NK-92 treated with Interleukin-12 subunit alpha and Interleukin-12 subunit beta, amount 100 ng/mL, for 24 hours (cell line): ENCODE measurements at places on chromosomes 4 and X.

DNA sequence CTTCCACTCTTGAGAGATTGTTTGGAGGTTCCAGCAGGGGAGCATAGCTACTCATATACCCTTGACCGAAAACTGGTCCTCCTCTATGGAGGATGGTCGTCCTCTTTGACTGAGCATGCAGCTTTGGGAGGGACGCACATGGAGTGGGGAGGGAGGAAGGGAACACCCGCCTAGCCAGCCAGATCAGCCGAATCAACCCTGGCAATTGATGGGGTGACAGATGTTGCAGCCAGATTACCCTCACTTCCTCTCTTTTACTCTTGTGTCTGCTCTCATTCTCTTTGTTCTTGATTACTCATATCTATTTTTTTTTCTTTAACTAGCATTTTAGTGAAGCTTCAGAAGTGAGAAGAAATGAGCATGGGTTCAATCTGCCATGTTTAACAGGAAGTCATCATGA lies 19.6 kb downstream of the MGST2 start:
- DNase-seq, result no peak

- DNase-seq, result no peak
Measured at GRCh38 chrX:138986866-138987265, 275.3 kb upstream of the FGF13 start.

GRCh38 chr4:130736436-130737185 lies 1640.7 kb downstream of the C4orf33 start:
- no peak for DNase-seq

- no peak for DNase-seq
Measured at GRCh38 chrX:12973561-12974304, 1.2 kb upstream of the TMSB4X start.

DNA sequence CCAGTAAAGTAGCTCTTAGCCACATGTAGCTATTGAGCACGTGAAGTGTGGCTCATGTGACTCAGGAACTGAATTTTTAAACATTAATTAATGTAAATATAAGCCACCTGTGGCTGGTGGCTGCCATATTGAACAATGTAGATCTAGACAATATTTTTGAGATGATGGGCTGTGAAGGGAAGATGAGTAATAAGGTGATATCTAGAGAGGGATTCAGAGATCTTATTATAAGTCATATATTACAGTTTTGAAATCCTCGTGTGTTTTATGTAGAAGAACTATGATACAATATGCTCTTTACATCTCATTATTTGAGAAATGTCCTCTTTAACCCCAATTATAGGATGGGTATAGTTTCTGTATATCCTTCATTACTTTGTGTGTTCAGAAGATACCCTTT lies 5.6 kb downstream of the GAR1 start:
- no peak for DNase-seq

DNA sequence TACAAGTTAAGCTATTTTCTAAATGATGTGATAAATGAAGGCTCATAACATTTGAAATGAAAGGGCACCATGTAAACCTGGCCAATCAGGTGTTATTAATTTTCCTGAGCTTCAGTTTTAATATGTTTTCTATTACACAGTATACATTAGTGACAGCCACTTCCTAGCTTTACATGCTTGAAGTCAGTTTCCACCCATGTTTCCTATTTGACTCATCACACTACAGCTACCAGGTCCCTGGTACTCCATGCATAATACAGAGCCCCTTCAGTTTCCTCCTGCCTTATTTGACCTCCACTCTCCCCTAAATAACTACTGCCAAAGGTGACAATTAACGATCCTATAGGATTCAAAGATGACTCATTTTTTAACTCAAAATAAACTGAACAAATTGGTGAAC lies 18.3 kb downstream of the ZNF518B start:
- DNase-seq, result no peak

- DNase-seq, result no peak
Measured at GRCh38 chr4:185370268-185370949, 25.3 kb downstream of the LRP2BP start.

GRCh38 chr4:16270454-16271328 lies 44.4 kb upstream of the TAPT1 start:
- no peak for DNase-seq

DNA sequence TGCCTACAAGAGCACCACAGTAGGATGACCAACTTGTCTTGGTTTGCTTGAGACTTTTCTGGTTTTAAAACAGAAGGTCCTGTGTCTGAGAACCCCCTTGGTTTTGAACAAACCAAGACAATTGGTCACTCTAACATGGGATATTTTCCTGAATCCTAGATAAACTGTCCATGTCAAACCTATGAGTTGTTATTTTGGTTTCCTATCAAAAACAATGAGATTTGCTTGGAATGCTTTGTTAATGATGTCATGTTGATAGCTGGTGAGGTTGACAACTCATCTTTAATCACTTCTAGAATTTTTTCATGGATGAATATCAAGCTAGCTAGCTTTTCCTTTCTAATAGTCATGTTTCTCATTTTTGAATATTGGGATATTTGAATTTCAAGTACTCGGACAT lies 518.3 kb upstream of the ARX start:
- no peak for DNase-seq

DNA sequence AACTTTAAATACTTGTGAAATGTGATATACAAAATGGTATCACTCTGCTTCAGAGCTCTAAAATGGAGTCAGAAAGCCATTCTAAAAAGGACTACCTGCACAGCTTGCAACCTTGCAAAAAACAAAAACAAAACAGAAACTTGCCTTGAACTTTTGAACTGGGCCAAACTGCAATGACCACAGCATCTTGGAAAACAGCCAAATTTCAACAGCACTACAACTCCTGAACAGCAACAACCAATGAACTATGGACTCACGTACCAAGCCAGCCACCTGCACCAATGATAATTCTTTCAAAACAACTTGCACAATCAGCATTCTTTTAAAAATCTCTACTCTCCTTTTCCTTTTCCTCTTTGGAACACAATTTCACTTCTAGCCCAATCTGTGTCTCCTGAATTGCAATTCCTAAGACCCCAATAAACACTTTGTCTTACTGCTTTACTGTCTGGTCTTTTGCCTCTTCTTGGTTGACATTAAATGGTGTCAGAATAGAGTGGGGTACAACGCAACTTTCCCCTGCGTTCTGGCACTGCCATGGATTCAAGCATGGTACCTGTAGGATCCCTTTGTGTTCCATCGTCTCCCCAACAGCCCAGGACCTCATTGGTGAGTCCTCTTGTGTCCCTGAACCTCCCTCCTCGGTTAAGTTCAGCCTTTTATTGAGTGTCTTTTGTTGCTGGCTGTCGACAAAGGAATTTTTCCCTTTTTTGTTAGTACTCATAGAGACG lies 35.7 kb upstream of the FMR1 start:
- no peak for DNase-seq

DNA sequence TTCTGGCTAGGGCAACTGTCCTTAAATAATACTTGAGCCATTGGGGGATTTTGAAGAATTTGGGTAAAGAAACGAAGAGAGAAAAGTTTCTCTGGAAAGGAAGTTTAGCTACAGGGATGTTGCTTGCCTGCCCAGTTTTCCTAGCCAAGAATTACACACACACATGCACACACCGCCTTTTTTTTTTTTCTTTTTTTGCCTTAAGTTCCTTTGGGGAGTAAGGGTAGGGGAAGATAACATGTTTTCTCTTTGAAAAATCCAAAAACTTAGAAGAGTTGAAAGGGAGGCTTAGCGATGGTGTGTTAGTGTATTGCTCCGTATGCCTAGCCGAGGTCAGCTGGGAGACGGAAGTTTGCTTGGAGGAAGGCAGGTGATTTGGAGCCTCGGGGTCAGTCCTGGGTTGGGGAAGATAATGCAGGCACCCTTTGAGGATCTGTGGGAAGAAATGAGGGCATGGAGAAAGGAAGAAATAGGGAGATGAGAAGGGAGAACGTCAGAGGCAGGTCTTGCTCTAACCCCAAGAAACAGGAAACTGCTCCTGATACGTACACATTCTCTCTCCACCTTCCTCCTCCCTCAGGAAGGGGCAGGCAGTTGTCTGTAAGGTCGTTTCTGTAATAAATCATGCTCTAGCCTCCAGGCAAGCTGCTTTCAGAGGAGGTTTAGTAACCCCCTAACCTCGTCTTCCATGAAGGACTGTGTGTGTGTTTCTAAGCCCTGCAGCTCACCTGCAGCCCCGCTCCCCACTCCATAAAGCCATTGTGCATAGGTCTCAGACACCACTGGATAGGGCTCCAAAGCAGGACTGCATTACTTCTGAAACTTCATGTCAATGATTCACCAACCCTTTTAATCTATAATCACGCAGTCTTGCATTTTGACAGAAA lies 10.5 kb downstream of the KLF3 start:
- no peak for DNase-seq

DNA sequence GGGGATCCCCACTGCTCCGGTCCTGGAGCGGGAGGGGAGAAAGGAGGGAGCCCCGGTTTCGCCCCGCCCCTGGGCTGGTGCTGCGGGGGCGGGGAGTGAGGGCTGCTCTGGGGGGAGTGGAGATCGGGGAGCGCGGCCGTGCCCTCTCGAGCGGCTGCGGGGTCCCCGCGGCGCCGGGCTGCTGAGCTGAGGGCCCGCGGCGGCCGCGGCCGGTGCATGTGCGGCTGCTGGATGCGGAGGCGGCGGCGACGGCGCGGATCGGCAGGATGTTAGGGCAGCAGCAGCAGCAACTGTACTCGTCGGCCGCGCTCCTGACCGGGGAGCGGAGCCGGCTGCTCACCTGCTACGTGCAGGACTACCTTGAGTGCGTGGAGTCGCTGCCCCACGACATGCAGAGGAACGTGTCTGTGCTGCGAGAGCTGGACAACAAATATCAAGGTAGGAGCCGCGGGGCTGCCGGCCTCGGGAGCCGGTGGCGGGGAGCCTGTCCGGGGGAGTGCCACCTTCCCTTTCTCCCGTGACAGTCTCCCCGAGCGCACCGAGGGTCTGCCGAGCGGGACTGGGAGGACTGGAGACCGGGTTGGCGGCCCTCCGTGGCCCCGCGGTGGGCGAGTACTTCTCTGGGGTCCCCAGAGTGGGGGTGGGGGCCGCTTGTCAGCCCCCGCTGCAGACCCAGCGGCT lies at the start of gene ING2:
ING2 (plus strand) TSS at position 129 of the 681 bp plus-strand sequence; CDS start at position 267, 138 bp downstream.
- peak; percentile 84 for DNase-seq

- DNase-seq, result no peak
Measured at GRCh38 chrX:115255003-115255402, 21.1 kb upstream of the LRCH2 start.

DNA sequence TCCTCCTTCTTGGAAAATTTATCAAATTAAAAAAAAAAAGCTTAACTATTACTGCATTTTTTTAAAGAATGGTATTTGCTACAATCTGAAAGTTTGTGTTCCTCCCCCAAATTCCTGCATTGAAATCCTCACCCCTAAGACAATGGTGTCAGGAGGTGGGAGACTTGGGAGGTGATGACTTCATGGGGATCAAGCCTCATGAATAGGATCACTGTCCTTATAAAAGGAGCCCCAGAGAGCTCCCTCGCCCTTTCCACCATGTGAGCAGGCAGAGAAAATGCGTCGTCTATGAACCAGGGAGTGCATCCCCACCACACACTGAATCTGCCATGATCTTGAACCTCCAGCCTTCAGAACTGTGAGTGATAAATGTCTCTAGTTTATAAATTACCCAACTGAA lies 38.0 kb downstream of the DHRSX start:
- no peak for DNase-seq

GRCh38 chr4:121535351-121535750 lies 154.5 kb upstream of the QRFPR start:
- no peak for DNase-seq

GRCh38 chrX:152847281-152847680 lies 16.4 kb downstream of the NSDHL start:
- DNase-seq, result no peak

- no peak for DNase-seq
Measured at GRCh38 chr4:84235126-84235944, 263.8 kb downstream of the NKX6-1 start.

DNA sequence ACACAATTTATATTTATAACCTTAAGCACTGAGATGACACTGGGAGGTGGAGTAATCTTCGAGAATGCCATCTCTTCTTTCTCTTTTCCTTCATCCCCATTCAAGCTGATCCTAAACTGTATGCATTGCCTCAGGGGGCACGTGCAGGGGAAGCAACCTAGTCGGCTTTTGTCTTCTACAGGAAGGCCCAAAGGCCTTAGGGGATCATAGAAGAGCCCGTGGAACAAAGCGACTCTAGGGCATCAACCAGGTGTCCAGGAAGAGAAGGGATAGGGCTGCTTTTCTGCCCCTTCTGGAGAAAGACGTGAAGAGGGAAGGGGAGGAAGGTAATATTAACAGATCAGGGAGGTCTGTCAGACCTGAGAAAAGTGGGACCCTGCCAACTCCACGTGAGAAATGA lies 6.9 kb upstream of the TLR8 start:
- no peak for DNase-seq

DNA sequence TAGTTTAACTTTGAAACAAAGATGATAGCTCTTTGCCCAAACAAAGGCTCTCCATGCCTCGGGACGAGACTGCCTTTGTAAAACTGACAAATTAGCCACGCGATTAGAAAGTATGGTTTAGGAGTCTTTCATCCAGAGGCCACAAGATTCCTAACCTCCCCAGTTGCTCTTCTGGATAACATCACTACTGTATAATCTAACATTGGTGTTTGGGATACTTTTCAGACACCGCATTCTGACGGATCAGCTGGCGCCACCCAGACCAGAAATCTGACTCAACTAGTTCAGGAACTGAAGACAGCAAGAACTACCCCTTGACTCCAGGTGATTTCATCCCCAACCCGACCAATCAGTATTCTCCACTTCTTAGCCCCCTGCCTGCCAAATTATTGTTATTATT lies 98.1 kb upstream of the TEX13D start:
- DNase-seq, result no peak
